Upper lobe of left lung (tissue), 6 donors: ENCODE measurements at places on chromosomes 2 and 18. TPM values are rescaled to one million over a fixed set of nuclear protein-coding genes. Genes with fewer than 3 reads are reported as not detected.

DNA sequence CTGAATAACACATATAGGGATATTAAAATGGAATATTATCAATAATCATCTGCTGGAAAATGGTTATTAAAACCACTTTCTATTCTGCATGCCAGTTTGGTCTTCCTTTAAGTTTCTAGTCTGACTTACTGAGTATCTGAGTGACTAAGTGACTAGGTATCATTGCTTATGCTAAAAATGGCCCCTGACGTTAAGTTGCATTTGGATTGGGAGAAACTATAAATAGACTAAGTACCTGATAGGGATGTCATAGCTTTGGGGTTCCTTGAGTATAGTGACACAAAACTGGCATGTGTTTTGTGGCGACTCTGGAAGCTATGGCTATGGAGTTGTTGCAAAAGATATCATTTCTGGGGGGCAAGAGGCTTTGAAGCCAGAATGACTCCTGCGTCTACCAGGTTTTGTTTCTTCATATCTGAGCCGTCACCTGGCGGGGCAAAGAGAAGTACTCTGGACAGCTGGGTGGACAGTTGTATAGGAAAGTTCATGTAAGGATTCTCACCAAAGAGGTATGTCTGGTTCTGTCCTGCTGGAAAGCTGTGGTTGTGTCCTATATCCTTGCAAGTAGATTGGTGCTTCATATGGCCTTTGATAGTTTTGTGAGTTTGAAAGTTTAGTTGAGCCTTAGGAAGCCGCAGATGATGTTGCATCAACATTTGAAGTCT, 17.9 kb downstream of the ITGAV start:
- no peak for DNase-seq

DNA sequence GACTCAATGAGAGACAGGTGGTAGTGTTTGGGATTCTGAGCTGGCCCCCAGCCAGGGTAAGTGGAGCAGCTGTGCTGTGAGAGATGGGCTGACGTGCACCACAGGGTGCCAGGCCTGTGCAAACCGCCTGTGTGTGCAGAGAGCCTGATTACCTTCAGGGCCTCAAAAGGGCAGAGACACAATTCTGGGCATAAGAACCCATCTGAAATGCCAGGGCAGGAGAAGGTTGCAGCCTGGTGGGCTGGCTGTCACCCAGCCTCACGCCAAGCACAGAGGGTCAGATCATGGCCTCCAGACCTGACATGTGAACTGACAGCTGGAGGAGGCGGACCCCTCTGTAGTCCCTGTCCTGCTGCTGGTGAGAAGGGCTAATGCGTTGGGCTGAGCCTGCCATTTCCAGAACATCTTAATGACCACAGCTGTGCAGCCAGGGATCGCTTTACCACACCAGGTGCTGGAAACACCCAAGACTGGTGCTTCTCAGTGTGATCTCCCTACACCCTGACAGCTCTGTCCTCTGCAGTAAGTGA, 100.9 kb downstream of the ARL4C start:
- no peak for DNase-seq

- peak; percentile 28 for DNase-seq
Observed at GRCh38 chr18:57728941-57729511, 74.1 kb downstream of the ATP8B1 start.

DNA sequence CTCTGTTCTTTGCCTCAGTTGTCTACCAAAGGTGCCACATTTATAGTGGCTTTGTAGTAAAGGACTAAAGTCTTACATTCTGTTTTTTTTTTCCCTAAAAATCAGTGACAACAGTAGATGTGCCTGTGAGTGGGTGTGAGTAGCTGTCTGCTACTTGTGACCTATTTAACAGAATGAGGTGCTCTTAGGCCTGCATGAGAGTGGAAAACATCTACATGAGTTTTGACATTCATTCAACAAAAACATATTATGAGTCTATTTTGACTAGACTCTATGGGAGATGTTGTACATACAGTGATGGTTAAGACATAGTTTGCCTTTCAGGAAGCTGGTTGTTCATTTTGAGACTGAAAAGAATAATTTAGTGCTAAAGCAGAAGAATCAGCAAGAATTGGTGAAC, 36.7 kb downstream of the IL1R2 start:
- no peak for DNase-seq

DNA sequence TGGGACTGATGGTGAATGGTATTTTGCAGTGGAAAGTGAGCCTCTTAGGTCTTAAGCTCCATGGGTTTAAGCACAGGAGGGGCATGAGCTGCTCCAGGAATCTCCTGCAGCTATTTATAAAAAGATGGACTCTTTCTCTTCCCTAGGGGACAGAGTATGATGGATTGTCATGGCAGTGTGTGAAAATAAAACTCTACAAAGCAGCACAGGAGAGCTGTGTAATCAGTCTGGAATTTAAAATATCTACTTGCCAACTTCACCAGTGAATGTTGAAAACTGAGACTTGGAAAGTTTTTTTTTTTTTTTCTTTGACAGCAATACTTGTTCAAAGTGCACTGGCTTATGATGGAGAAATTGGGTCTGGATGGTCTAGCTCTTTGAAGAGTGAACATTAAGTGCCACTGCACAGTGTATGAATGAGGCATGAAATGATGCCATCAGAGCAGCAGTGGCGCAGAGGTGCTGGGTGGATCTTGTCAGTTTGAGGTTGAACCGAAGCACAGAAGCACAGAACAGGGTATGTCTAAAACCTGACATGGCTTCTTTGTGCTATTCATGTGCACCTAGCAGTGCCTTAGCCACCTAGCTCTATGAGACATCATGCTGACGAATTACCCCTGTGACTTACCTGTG, 245.4 kb downstream of the PTPRM start:
- DNase-seq: no peak

DNA sequence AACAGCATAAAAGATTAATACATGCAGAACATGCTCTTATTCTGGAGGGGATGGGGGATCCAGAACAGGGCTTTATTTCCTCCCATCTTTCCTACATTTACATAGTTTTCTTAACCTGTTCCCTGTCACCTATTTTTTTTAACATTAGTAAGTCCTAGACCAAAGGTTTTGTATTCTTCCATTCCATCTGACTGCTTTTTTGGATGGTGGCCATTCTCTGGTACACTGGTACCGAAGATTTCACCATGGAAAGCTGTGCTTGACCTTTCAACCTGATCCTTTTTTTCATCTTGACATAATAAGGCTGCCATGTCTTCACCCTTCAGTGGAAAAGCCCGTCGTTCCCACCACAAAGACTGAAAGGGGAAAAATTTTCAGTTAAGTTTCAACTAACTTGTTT, 20.4 kb downstream of the RPE start:
- DNase-seq: no peak

- DNase-seq: no peak
Observed at GRCh38 chr18:5268874-5269273, 26.7 kb downstream of the ZBTB14 start.

GRCh38 chr18:65415098-65415497, 335.7 kb upstream of the CDH7 start:
- no peak for DNase-seq

- DNase-seq: no peak
Observed at GRCh38 chr2:40474306-40474705, 22.4 kb upstream of the SLC8A1 start.

Gene SERPINB3
- not detected for total RNA-seq

GRCh38 chr18:51824746-51825145, 515.3 kb upstream of the DCC start:
- DNase-seq: no peak

GRCh38 chr18:41665210-41665609, 289.8 kb upstream of the PIK3C3 start:
- DNase-seq: no peak
